ENCODE measurements at places on chromosomes 13 and 19.

DNA sequence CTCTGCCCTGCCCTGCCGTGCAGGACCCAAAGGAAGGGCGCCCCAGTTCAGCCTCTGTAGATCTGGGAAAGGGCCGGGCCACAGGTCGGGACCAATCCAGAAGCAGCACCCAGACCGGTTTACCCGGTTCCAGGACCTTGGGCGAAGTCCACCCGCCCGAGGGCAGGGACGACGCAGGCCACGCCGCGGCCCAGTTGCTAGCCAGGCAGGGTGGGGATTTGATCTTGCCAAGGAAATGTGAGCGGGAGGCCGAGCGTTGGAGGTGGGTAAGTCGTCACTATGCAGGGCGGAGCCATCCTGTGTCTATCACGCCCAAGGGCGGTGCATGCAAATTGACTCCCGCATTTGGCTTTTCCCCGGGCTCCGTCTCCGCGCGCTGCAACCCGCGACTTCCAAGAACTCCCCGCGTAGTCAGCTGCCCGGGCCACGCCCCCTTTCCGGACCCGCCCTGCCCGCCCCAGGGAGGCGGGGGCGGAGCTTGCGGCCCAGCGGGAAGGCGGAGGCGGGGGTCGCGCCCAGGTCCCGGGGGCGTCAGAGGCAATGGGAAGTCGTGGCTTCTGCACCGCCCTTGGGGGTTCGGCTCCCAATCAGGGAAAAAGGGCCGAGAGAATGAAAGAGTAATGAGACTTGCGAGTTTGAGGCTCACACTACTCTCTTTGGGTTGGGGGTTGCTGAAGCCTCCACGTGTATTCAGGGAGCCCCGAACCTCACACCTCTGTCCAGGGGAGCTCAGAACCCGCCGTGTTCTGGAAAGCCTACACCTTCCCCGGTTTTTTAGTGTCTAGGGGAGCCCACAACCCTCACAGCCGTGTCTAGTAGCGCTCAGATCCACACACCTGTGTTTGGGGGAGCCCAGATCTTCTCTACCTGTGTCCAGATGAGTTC, 12.8 kb downstream of the IER2 start:
- no peaks in the 10 kb centered on the region for H3K36me3 ChIP-seq
- DNase-seq, result peak; percentile 100
- H3K4me1 ChIP-seq, result peaks cover 63% of the 10 kb centered on the region
- peak overlapping the region; percentile 21 for H3K4me3 ChIP-seq

GRCh38 chr19:1280636-1281568, 4.8 kb upstream of the EFNA2 start:
- H3K27ac ChIP-seq, result no peak overlapping the region
- H3K36me3 ChIP-seq, result peaks cover 3% of the 10 kb centered on the region
- H3K4me1 ChIP-seq, result peaks cover 10% of the 10 kb centered on the region
- no peak overlapping the region for H3K4me3 ChIP-seq

- no peak for DNase-seq
- H3K4me3 ChIP-seq, result no peak overlapping the region
- no peak overlapping the region for H3K27ac ChIP-seq
- no peaks in the 10 kb centered on the region for H3K4me1 ChIP-seq
- no peaks in the 10 kb centered on the region for H3K27me3 ChIP-seq
Observed at GRCh38 chr19:51822946-51823345, 28.0 kb downstream of the FPR3 start.

GRCh38 chr13:34469196-34469986, 472.7 kb upstream of the NBEA start:
- no peaks in the 10 kb centered on the region for H3K36me3 ChIP-seq
- no peak overlapping the region for H3K27ac ChIP-seq
- H3K27me3 ChIP-seq, result no peaks in the 10 kb centered on the region
- peaks cover 7% of the 10 kb centered on the region for H3K4me1 ChIP-seq

GRCh38 chr19:50465986-50466705, 10.2 kb upstream of the EMC10 start:
- no peak for DNase-seq
- H3K27ac ChIP-seq, result no peak overlapping the region
- no peak overlapping the region for H3K4me3 ChIP-seq
- H3K36me3 ChIP-seq, result no peaks in the 10 kb centered on the region

GRCh38 chr13:49297338-49297737, 49.6 kb downstream of the CDADC1 start:
- H3K4me1 ChIP-seq, result peaks cover 12% of the 10 kb centered on the region
- no peaks in the 10 kb centered on the region for H3K36me3 ChIP-seq
- no peak for DNase-seq

DNA sequence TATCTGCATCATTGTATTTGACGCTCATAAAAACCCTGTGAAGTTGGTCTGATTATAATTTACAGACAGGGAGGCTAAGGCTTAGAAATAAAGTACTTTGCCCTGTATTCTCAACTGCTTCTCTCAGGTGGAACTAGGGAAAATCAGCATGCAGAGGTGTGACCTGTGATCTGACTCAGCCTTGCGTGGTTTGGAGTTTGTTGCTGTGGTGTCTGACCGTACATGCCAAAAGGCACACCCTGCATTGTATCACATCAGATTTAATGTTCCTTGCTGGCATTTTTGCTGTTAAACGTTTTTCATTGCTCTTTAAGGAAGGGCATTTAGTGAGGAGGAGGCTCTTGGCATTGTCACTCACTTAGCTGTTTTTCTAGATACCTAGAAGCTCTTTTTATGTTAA, 58.8 kb upstream of the C1QTNF9B start:
- no peaks in the 10 kb centered on the region for H3K27me3 ChIP-seq
- H3K4me1 ChIP-seq, result no peaks in the 10 kb centered on the region

DNA sequence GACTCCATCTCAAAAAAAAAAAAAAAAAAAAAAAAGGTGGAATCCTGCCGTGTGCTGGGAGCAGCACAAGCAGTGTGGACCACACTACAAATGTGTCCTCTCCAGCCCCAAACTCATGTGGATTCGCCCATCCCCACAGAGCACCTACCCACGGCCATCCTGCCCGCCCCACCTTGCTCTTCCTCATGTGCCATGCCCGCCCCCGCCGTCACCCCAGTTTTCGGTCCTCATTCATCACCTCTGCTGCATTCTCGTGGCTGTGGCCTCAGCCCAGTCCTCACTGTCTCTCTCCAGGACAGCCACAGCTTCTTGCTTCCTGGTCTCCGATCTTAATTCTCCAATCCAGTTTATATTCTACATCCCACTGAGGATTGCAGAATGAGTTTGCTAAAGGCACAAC, 80.0 kb upstream of the TM9SF2 start:
- DNase-seq, result no peak
- H3K4me1 ChIP-seq, result no peaks in the 10 kb centered on the region
- H3K4me3 ChIP-seq, result no peak overlapping the region
- H3K36me3 ChIP-seq, result no peaks in the 10 kb centered on the region

- no peak overlapping the region for H3K4me3 ChIP-seq
- H3K27ac ChIP-seq, result no peak overlapping the region
- no peak for DNase-seq
- no peaks in the 10 kb centered on the region for H3K27me3 ChIP-seq
- no peaks in the 10 kb centered on the region for H3K36me3 ChIP-seq
Observed at GRCh38 chr13:21537105-21537504, 66.9 kb downstream of the MICU2 start.

DNA sequence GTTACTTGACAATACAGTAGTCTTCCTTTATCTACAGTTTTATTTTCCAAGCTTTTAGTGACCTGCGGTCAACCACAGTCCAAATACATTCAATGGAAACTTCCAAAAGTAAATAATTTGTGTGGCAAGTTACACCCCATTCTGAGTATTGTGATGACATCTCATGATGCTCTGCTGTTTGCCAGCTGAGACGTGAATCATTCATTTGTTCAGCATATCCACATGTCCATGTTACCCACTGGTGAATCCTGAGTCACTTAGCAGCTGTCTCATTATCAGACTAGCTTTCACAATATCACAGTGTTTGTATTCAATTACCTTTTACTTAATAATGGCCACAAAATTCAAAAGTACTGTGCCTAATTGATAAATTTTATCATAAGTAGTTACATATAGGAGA, 179.8 kb downstream of the PRR20E start:
- no peaks in the 10 kb centered on the region for H3K36me3 ChIP-seq
- H3K27me3 ChIP-seq, result no peaks in the 10 kb centered on the region
- DNase-seq, result no peak
- no peak overlapping the region for H3K27ac ChIP-seq
- no peaks in the 10 kb centered on the region for H3K4me1 ChIP-seq
- H3K4me3 ChIP-seq, result no peak overlapping the region

- peak; percentile 47 for DNase-seq
- H3K27me3 ChIP-seq, result no peaks in the 10 kb centered on the region
- H3K4me3 ChIP-seq, result no peak overlapping the region
- H3K36me3 ChIP-seq, result no peaks in the 10 kb centered on the region
Observed at GRCh38 chr19:33683881-33684537, 62.3 kb downstream of the CHST8 start.

DNA sequence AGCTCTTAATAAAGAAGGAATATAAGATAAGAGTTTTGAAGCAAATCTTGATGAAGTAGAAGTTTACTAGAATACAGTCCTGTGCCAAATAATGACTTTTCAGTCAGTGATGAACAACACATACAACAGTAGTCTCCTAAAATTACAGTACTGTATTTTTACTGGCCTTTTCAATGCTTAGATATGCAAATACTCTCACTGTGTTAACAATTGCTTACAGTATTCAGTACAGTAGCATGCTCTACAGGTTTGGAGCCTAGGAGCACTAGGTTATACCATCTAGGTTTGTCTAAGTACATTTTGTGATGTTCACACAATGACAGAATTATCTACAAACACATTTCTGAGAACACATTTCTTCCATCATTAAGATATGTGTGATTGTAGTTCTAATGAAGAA, 316.7 kb upstream of the KLHL1 start:
- no peak overlapping the region for H3K4me3 ChIP-seq
- no peaks in the 10 kb centered on the region for H3K27me3 ChIP-seq
- DNase-seq, result no peak
- H3K4me1 ChIP-seq, result no peaks in the 10 kb centered on the region
- no peak overlapping the region for H3K27ac ChIP-seq

DNA sequence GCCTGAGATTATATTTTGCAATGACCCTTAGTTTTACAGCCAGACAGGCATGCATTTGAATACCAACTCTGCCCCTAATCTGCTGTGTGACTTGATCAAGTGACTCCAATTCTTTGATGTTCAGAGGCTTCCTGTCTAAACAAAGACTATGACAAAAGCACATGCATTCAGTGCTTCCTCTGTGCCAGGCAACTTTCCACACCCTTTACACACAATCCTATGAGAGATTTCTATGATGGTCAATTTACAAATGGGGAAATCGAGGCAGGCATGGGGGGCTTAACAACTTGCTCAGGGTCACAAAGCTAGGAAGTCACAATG, 3.7 kb upstream of the LYPD3 start:
- DNase-seq, result no peak
- no peaks in the 10 kb centered on the region for H3K36me3 ChIP-seq
- no peak overlapping the region for H3K27ac ChIP-seq
- H3K27me3 ChIP-seq, result peaks cover 7% of the 10 kb centered on the region
- H3K4me3 ChIP-seq, result no peak overlapping the region
- H3K4me1 ChIP-seq, result peaks cover 5% of the 10 kb centered on the region

DNA sequence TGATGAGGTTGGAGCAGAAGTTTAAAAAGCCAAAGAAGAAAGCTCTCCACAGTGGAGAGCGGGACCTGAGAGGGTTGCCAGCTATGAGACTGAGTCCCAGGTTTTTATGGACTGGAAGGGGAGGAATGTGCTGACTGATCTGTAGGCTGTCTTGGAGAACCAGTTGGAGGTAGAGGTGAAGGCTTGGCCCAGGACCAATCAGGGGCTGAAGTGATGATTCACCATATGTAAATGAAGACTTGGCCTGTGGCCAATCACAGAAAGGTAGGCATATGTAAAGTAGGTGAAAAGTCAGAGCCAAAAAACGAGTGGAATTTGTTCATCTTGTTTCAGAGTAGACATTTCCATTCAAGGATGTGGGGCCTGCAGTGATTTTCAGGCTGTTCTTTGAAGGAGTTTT, 17.5 kb upstream of the KBTBD6 start:
- no peaks in the 10 kb centered on the region for H3K36me3 ChIP-seq
- H3K27ac ChIP-seq, result no peak overlapping the region
- H3K27me3 ChIP-seq, result no peaks in the 10 kb centered on the region
- H3K4me3 ChIP-seq, result no peak overlapping the region
- H3K4me1 ChIP-seq, result no peaks in the 10 kb centered on the region
- DNase-seq, result no peak

DNA sequence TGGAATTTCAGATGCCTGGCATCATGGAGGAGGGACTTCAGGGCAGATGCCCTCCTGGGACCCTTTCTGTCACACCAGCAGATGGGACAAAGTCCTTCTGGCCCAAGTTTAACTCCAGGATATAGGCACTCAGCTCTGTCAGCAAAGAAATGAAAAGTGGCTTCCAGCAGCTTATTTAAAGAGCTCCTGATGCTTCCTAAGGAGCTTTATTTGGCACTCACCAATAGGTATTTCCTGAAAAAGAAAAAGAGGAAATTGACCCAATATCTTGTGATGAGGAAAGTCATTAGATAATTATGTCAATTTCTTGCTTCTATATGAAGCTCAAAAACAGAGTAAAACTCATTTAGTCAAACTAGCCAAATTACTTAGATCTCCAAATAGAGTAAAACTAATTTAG, 224.6 kb downstream of the RAP2A start:
- no peaks in the 10 kb centered on the region for H3K4me1 ChIP-seq
- H3K36me3 ChIP-seq, result no peaks in the 10 kb centered on the region
- H3K27ac ChIP-seq, result no peak overlapping the region
- no peaks in the 10 kb centered on the region for H3K27me3 ChIP-seq

DNA sequence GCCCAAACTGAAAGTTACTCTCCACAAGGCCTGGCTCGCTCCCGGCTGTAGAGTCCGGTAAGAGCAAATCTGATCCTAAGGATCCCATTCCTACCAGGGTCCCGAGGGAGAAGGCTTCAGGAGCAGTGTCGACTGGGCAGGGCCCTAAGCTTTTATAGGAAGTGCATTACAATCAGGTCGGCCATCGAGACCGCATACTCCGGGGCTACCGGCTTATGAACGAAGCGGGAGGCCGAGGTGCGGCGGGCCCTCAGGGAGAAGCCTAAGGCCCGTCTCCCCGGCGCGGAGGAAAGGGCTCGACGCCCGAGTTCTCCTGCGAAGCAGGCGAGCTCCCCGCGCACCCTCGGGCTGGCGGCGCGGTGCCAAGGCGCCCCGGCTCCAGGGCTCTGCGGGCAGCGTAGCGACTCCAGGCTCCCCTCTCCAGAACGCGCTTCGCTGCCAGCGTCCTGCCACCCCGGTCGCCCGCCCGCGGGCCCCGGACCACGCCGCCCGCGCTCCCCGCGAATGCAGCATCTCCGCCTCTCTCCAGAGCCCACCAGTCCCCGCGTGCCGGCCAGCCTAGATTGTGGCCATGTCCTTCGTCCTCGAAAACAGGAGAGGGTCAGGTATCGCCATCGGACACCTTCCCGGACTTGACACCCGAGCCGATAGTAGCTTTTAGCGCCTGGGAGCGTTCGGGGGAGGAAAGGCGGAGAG, 1.4 kb downstream of the EFNB2 start:
- peaks cover 24% of the 10 kb centered on the region for H3K4me1 ChIP-seq
- H3K27me3 ChIP-seq, result no peaks in the 10 kb centered on the region
- no peaks in the 10 kb centered on the region for H3K36me3 ChIP-seq
- H3K27ac ChIP-seq, result peak overlapping the region; percentile 41

GRCh38 chr19:28427376-28428083, 785.4 kb downstream of the UQCRFS1 start:
- no peaks in the 10 kb centered on the region for H3K36me3 ChIP-seq
- H3K27ac ChIP-seq, result no peak overlapping the region
- no peaks in the 10 kb centered on the region for H3K4me1 ChIP-seq
- no peak overlapping the region for H3K4me3 ChIP-seq
- DNase-seq, result no peak

- H3K36me3 ChIP-seq, result no peaks in the 10 kb centered on the region
- H3K27ac ChIP-seq, result peak overlapping the region; percentile 30
- H3K27me3 ChIP-seq, result no peaks in the 10 kb centered on the region
- DNase-seq, result peak; percentile 63
- peaks cover 81% of the 10 kb centered on the region for H3K4me1 ChIP-seq
- H3K4me3 ChIP-seq, result no peak overlapping the region
Observed at GRCh38 chr19:40805258-40805868, 6.4 kb downstream of the EGLN2 start.

Measured in body of pancreas (tissue), 4 donors.